Activated naive CD8-positive, alpha-beta T cell treated with anti-CD3 and anti-CD28 coated beads, Interleukin-2, amount 50 U/mL, for 16 hours (primary cell): ENCODE measurements at places on chromosomes 2 and 18.

DNA sequence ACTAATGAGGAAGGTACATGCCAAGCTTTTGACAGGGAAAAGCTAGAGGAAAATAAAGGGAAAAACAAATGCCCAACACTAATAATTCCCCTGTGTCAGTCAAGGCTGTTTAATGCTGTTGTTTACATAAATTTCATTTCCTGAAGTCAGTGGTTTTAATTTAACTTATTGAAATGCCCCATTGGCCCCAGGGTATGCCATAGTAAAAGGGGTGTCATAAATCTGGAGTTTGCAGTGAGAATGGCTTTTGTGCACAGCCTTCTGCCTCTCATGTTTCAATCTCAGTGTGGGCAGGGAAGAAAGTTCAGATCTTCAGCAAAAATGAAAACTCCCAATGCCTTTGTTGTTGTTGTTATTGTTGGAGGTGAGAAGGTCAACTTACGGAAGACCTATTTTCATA lies 550.1 kb upstream of the DCC start:
- no peak for DNase-seq

DNA sequence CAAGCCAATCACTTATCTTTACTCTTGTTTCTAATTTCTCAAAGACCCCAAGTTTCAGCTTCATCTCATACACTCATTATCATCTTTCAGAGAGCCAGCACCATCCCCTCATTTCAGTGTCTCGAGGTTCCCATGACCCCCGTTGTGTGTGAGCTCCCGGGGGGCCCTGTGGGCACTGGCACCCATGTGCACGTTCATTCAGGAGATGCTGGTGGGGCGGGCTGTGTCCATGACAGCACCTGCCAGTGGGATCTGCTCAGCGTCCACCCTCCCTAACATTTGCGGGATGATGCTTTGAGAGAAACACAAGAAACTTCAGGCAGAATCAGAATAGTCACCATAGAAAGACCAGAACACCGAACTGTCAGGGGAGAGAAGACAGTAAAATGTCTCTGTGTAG lies 120.5 kb downstream of the MBP start:
- no peak for DNase-seq

GRCh38 chr18:22026889-22027288 lies 142.5 kb upstream of the GATA6 start:
- no peak for DNase-seq

- DNase-seq = no peak
These were observed 6.7 kb downstream of the AGBL5 start for GRCh38 chr2:27058210-27058609.

- DNase-seq = no peak
These were observed 30.3 kb downstream of the TNP1 start for GRCh38 chr2:216829533-216829932.

DNA sequence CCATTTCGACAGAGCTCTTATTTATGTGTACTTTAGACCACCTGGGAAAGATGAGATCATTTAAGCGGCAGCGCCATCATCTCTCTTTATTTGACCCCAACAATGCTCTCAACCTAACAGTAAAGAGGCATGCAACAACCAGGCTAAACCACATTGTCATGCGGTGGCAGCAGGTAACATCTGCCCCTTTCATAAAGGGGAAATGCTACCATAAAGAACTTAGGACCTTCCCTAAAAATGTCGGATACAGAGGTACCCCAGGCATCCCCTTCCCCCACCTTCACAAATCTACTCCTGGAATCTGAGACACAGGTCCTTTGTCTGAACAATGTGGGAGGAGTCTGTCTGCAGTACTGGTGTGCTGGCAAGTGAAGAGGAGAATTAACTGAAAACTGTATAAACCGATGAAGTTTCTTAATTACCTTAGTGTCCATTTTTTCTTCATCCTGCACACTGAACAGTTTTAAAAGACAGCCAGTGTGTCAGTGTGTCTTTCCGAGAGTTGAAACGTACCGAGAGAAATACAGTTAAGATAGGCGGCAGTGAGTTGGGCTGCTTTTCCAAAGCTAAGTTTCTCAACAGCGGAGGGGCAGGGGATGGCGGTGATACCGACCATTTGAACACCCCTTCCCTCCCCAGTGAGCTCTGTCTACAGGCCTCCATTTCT lies 1.9 kb downstream of the MEX3C start:
- no peak for DNase-seq

DNA sequence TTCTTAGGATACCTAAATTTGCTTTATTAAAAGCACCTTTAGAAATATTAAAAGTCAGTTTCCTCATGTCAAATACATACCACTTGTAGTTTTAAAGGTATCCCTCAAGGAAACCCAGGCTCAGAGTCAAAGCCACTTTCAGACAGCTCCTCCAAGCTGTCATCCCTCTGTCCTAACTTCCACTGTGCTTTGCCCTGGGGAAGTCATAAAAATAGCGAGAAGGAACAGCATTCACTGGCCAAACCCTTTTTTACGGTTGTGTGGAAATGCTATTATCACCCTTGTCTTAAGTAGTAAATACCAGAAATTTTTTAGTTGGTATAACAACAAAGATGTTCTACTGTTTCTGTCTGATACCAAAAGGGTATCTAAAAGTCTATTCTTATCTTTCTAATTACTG lies 680.5 kb downstream of the ZEB2 start:
- DNase-seq = no peak

DNA sequence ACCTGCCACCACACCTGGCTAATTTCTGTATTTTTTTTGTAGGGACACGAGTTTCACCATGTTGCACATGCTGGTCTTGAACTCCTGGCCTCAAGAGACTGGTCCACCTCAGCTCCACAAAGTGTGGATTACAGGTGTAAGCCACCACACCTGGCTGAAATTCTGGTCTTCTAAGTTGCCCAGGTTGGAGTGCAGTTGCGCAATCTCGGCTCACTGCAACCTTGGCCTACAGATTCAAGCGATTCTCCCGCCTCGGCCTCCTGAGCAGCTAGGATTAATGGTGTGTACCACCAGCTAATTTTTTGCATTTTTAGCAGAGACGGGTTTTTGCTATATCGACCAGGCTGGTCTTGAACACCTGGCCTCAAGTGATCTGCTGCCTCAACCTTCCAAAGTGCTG lies 5.6 kb downstream of the POLR2D start:
- DNase-seq = no peak

- no peak for DNase-seq
These were observed 47.4 kb upstream of the RAPH1 start for GRCh38 chr2:203582468-203582867.

DNA sequence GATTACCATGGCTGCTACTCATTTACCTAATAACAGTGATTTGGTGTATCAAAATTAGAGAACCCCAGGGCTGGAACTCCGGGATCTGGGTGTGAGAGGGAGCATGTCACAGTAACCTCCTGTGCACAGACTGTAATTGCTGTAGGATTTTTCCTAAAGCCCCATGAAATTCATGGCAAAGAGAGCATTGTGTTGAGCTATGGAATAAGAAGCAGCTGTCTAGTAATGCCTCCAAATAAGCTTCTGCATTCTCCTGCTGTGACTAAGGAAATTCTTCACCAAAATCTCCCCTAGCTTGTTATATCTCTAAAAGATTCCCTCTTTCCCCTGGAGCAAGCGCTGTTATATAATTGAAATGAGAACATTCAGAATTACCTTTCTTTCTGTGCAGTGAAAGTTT lies 158.1 kb upstream of the SPATS2L start:
- DNase-seq = no peak
